ENCODE measurements at places on chromosomes 12 and 14. TPM values are rescaled to one million over a fixed set of nuclear protein-coding genes. Genes with fewer than 3 reads are reported as not detected.

- no peak for DNase-seq
These were observed 25.0 kb upstream of the COCH start for GRCh38 chr14:30849354-30849753.

DNA sequence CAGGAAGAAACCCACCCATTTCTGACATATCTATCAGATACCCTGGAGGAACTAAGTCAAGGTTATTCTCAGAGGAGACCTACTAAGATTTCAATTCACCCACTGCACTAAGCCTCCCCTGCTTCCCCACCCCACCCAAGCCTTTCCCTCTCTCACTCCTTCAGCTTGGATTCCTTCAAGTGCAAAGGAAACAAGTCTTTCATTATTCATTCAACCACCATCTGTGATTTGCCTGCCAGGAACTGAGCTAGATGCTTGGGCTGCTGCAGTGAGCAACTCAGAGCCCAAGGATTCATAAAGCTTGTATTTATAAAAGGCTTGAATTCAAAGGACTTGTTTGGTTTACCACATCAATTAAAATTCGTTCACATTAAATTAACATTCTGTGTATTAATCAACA, 161.3 kb downstream of the GXYLT1 start:
- DNase-seq = no peak

CLEC4D gene
- total RNA-seq = not detected

FOS gene
- 5.5 TPM for total RNA-seq

GRCh38 chr12:129868575-129868974, 35.2 kb downstream of the TMEM132D start:
- DNase-seq = no peak

DNA sequence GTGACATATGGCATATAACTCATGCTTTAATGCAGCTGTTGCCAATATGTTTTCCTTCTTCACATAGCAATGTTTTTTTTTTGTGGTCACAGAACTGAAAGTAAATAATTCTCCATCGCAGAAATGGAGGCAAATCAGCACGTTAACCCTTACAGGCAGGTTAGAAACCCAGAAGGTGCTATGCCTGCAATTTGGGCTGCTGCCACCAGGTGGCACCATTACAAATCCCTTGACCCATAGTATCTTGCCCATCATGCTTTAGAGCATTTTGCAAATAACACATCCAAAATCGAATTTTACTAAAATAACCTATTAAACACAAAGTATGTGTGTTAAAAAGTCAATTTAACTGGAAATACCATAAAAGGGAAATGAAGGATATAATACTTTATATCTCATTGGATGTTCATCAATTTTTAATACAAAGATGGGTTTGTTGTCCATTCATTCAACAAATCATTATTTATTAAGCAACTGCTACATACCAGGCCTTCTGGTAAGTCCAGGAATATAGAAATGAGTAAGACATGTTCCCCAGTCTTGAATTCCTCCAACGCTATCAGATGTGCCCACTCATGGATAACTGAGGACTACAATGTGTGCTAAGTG, 340.1 kb downstream of the GLT1D1 start:
- peak; percentile 78 for DNase-seq

DNA sequence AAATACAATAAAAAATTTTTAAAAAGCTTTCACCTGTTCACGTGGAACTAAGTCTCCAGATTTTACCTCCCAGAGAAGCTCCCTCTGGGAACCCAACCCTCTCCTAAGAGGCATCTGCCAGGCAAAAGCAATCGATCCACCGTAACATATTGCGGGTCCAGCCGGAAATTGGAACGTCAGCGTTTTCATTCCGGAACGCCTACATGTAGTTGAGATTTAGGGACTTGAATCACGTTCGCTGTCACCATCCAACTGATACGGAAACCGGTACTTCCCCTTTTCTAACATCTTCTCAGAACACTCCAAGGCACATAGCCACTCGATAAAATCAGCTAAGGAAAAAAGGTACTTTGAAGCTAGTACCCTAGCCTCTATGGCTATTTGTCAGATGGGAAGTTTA, 70.3 kb downstream of the COX16 start:
- no peak for DNase-seq

AVPR1A gene
- not detected for total RNA-seq

- DNase-seq = no peak
These were observed 105.2 kb downstream of the BICD1 start for GRCh38 chr12:32211900-32212156.

DNA sequence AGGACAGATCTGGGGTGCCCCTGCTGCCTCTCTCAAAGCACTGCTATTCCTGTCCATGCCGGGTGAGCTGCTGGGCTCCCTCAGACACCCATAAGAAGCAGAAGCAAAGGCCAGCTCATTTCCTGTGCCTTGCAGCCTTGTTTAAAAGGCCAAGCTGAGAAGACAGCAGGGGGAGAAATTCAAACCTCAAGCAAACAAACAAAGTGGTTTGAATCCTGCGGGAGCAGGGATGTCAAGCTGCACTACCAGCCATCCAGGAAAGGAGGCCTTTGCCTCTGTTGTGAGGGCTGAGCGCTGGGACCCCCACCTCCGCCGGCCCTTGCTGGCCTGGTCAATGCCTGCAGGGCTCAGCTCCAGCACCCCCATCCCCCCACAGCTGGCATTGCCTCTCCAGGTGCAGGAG, 176.5 kb downstream of the PIWIL1 start:
- DNase-seq = no peak

GRCh38 chr14:98878282-98878681, 393.7 kb downstream of the BCL11B start:
- no peak for DNase-seq

GRCh38 chr14:65137648-65138307, 35.5 kb upstream of the MAX start:
- DNase-seq = no peak

DNA sequence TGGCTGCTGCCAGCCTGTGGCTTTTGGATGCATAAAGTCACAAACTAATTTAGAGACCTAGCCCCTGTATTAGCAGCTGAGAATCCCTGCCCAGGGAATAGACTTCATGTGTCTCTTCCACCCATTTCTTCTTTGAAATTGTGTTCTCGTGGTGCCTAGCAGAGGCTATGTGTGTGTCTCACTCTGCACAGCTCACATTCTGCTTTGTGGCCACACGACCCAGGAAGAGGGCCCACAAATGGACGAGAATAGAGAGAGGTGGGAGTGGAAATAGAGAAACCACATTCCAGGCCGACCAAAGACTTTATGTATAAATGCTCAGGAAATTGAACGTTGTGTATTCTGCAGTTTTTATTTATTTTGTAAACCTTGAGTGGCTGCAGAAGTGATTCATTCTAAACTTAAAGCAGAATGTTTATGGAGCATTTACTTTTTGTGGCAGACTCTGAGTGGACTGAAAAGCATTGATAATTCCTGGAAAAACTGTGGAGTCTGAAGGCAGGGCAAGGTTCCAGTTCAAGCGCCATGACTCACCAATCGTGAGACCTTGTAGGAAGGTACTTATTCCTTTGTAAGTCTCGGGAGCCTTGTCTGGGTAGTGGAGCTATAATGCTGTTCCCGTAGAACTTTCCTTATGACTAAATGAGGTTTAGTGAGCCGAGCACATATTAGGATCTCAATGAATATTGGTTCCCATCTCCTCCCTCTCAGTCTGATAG, 9.1 kb downstream of the B4GALNT3 start:
- no peak for DNase-seq

ANKS1B gene
- 23.4 TPM for total RNA-seq

GRCh38 chr12:15268927-15269552, 47.8 kb upstream of the RERG start:
- DNase-seq = peak; percentile 83

GRCh38 chr12:31729705-31730104, 884 bp upstream of the AMN1 start:
- no peak for DNase-seq

- DNase-seq = peak; percentile 67
These were observed 224.4 kb downstream of the FBXL14 start for GRCh38 chr12:1369938-1370500.

- DNase-seq = peak; percentile 52
These were observed 21.0 kb downstream of the PAH start for GRCh38 chr12:102896067-102896466.
